Foreskin keratinocyte (primary cell): ENCODE measurements at places on chromosomes 5 and 9. TPM values are rescaled to one million over a fixed set of nuclear protein-coding genes. Genes with fewer than 3 reads are reported as not detected.

GRCh38 chr9:91580136-91580535 lies 156.5 kb upstream of the NFIL3 start:
- DNase-seq: peak; percentile 32

GRCh38 chr9:37414503-37414943 lies 8.0 kb upstream of the GRHPR start:
- DNase-seq: no peak

Gene RASEF
- total RNA-seq: 0.07 and 0.31 TPM in 2 replicates

- no peak for DNase-seq
Observed at GRCh38 chr5:91283899-91284298, 99.2 kb downstream of the ARRDC3 start.

DNA sequence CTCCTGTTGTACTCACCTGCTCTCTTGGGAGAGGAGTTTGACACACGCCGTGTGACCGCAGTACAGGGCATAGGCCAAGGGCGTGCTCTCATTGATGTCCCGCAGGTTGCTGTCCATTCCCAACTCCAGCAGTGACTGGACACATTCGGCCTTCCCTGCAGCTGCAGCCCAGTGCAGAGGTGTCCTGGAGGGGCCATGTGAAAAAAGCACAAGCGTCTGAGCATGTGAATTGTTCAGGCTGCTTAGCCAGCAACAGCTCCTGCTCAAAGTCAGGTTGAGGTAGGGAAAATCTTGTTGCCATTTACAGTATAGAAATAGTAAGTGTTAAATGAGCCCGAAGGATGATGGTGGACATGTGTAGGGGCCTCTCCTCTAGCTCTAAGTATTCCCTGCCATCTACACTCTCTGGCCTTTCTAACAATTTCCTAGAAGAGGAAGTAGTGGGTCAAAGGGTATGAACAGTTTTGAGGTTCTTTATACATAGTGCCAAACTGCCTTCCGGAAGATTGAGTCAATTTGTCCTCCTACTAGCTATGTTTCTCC lies 116.5 kb downstream of the ANKRD55 start:
- no peak for DNase-seq

- no peak for DNase-seq
Observed at GRCh38 chr5:55711507-55712022, 559 bp downstream of the SLC38A9 start.

DNA sequence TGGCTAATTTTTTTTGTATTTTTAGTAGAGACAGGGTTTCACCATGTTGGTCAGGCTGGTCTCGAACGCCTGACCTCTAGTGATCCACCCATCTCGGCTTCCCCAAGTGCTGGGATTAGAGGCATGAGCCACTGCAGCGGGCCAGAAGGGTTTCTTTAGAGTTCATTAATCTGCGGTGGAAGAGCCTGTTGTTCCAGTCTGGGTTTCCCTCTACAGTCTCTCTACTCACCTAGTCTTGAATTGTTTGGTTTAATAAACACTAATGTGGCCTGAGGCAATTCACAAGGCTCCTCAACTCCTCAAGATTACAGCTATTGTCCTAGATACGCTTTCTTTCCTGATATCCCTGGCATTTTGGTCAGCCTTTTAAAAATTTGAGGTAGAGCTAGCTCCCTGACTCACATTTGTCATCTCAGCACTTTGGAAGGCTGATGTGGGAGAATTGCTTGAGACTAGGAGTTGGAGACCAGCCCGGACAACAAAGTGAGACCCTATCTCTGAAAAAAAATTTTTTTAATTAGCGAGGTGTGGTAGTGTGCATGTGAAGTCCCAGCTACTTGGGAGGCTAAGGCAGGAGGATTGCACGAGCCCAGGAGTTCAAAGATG lies 4.6 kb upstream of the SAR1B start:
- DNase-seq: peak; percentile 48
